Mucosa of gallbladder (tissue), 1 donor: ENCODE measurements at places on chromosomes 4 and X.

DNA sequence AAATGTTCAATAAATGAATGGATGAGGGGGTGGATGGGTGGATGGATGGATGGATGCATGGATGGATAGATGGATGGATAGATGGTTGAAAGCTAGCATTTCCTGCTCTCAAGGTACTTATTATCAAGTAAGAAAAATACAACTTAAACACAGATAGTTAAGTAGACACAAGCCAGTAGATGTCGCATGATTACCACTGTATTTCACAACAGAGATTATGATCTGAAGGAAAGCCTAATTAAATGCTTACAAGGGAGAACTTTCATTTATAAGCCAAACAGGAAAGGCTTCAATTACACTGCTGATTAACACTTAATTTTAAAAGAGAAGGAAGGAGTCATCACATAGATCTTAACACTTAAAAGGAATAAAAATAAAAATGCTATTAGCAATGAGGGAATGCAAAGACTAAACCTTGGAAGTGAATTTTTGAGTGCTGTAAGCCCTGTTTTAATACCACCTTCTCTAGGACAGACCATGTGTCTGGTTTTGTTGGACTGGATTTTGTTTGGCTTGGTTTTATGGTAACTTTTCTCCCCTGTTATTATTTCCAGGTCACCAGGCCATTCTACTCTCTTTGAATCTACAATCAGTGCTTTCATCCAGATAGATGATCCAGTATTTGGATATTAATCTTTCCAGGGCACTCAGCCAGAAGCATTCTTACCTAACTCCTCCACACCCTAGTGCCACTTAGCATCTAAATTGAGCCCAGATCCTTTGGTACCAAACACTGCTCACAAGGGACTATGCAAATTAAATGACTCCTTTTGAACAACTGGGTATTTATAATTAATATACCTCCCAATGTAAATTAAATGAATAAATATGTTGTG is 75.5 kb upstream of the SLC39A8 start:
- no peak for DNase-seq

GRCh38 chrX:137651647-137652046 is 85.7 kb downstream of the ZIC3 start:
- DNase-seq, result no peak

- no peak for DNase-seq
These were observed 59.3 kb upstream of the SOD3 start for GRCh38 chr4:24736066-24736465.

DNA sequence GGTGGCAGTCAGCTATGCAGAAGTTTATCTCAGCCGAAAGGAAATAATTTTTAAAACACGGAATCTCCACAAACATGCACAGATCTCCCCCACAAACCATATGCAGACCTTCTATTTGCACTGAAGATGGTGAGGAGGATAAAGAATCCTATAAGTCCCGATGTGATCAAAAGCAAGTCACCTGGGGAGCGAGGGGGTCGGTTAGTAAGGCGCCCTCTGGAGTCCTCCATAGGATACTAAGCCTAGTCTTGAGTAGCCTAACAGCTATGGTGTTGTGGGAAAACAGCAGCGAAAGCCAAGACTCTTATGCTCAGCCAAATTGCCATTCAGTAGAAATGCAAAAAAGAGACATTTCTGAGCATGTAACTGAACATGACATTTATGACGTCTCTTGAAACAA is 210.9 kb downstream of the FRMPD4 start:
- no peak for DNase-seq

GRCh38 chr4:41653523-41653922 is 95.0 kb downstream of the PHOX2B start:
- DNase-seq, result no peak
